ENCODE measurements at places on chromosomes 5 and 9. TPM values are rescaled to one million over a fixed set of nuclear protein-coding genes. Genes with fewer than 3 reads are reported as not detected.

IL5 gene
- not detected for total RNA-seq

F2R gene
- 13.4 TPM for total RNA-seq

PCDHGC3 gene
- total RNA-seq = 42.3 TPM

CD74 gene
- not detected for total RNA-seq

BNIP1 gene
- total RNA-seq = 47.6 TPM

ZNF366 gene
- total RNA-seq = not detected

ITK gene
- not detected for total RNA-seq

FUT7 gene
- not detected for total RNA-seq

RAD50 gene
- total RNA-seq = 35.7 TPM

DNA sequence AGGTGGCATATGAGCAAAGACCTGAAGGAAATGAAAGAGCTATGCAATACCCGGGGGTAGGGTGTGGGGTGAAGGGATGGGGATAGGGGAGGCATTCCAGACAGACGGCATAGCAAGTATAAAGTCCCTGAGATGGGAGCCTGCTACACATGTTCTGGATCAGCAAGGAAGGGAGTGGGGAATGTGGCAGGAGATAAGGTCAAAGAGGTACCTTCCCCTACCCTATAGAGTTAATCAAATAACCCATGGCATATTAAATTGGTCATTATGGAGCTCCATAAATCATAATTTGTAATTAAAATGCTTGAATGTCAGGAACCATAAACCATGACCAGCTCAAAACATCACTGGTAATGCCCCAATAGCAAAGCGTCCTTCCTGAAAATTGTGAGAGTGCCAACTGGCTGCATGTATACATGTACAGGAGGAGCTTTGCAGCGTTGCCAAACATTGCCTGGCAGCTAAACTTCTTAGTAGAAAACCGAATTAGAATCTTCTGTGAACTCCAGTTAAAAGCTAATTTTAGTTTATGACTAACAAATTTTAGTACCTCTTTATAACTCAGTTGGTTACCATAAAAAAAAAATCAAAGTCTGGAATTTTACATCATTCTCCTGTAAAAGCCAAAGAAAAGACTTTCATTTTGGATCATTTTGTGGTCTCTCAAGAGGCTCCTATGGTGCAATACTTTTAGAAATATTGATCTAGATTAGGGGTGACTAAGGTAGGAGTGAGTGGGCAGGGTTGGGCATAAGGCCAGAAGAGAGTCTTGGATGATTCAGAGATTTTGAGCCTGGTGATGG, 4.7 kb downstream of the DNAI1 start:
- peak; percentile 63 for DNase-seq

DNA sequence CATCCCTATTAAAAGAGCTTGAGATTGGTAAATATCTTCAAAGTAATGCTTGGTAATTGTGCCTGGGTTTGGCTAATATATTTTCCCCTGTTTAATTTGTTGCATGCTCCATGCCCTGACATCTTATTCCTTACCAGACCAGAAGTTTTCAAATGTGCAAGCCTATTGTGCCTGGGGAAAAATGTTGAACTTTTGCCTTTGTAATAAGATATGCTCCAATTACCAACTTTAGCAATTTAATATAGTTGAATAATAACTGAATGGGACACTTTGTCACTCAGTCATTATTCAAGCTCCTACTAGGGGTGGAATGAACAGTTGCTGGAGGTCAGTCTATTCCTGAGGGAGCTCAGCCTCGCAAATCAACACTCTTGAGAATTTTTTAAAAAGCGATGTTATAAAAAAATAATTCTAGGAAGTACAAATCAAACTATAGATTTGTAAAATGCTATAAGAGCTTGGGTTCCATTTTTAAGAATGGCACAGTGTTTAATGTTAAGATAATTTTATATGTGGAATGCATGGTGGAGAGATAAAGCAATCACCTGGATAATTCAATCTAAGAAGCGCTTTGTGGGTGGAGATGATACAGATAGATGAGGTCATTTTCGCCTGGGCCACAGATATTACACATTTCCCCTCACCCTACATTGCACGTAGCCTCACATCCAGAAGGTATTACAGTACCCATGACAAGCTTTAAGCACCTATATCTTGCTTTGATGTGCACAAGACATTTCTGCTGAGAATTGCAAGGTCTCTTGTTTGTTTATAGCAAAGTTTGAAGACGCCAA, 231.8 kb downstream of the PIK3R1 start:
- no peak for DNase-seq

- DNase-seq = no peak
Measured at GRCh38 chr9:124522121-124523098, 15.2 kb upstream of the NR5A1 start.

DNA sequence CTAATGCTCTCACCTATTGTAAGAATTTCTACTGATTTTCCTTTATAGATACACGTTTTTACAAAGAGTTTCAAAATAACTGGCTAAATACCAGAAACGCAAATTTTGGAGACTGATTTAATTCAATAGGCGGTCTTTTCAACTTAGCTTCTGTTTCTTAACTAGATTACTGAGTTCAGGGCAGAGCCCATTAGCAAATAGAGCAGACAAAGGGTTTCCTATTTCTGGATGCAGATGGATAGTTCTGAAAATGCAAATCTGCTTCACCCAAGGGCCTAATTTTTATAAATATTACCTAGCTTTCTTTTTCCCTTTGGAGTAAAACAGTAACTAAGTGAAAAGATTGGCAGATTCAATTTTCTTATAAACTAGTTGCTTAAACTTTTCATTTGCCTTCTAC, 13.6 kb upstream of the KIAA1958 start:
- DNase-seq = no peak

DNA sequence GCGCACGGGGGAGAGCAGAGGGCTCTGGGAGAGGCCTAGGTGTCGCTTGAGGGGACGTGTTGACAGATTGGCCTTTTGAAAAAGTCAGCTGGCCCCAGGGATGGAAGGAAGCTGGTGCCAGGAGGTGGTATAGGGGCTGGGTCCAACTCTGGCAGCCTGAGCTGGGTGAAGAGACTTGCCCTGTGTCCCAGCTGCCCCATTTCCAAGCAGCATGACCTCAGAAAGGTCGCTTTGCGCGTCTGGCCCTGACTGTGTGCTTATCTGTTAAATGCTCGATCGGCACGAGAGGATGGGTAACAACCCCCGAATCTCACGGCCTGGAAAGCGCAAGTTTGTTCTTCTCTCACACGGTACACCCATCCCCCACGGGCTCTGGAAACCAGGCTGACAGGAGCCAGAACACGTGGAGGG, 31.2 kb upstream of the LAMC3 start:
- DNase-seq = no peak

GRCh38 chr5:168390491-168390890, 95.8 kb upstream of the RARS1 start:
- DNase-seq = no peak

DNA sequence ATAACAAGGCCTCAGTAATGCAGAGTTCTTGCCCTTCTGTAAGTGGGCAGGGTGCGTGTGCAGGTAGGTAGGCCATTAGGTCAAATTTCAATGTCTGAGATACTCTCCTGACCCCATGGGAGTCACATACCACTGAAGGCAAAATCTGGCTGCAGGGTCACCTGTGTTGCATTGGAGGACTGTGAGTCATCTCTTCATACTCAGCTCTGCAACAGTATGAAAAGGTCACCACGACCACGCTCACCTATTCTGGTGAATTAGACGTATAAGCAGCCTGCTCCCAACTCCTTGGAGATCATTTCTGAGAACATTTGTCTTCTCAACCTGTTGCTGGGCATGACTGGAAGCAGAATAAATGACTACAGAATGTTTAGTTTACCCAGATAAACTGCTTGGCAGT, 599.8 kb downstream of the PDE4D start:
- no peak for DNase-seq

- DNase-seq = peak; percentile 17
Measured at GRCh38 chr9:86705490-86705889, 241.8 kb downstream of the GAS1 start.

DNA sequence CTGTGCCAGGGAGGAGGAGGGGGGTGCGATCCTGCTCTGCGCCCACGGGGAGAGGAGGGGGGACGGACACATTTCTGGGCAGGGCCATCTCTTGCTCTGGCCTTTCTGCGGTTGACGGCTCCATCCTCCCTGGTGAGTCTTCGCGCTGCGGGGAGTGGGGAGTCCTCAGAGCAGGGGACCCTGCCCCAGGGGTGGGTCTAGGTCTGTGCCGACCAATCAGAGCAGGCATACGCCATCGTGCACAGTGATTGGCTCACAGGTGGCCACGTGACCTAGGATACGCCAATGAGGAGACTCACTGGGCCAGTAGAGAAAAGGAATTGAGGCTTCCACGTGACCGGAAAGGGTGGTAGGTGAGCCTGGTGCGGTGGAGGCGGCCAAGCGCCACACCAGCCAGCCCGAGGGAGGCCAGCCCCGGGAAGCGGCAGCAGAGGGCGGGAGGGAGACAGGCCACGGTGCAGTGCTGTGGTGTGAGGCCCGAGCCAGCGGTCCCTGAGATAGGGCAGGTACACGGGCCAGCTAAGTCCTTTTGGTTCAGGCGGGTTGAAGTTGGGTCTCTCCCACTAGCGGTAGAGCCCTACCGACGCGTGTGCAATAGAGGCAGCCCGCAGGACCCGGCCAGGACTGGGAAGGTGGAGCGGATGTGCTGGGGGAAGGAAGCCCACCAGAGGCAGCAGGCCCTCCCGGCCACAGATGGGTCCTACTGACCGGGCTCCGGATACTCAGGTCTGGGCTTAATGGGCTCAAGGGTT, 65.2 kb upstream of the RNF130 start:
- no peak for DNase-seq

GRCh38 chr5:157371655-157372471, 88.2 kb upstream of the NIPAL4 start:
- DNase-seq = no peak

- no peak for DNase-seq
Measured at GRCh38 chr5:144017119-144017518, 153.3 kb downstream of the YIPF5 start.

DNA sequence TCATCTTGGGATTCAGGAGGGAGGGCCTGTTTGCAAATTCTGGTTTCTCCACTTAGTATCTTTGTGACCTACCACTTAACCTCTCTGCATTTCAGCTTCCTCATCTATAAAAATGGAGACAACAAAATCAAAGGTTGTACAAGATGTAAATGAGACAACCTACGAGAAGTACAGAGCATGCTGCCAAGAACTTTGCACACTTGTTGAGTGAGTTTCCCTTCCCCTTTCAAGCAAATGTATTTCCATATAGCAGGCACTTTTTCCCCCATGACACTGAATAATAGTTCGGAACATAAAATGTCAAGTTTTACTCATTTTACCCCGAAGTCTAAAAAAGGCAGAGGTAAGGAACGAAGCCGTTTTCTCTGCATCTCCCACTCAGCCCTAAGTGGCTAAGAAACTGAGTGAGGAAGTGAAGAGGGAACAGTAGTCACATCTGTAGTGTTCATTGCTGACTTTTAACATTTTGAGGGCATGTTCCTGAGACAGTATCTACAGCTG, 159.0 kb downstream of the TLE1 start:
- no peak for DNase-seq

GRCh38 chr5:5183933-5184332, 43.8 kb downstream of the ADAMTS16 start:
- no peak for DNase-seq

DNA sequence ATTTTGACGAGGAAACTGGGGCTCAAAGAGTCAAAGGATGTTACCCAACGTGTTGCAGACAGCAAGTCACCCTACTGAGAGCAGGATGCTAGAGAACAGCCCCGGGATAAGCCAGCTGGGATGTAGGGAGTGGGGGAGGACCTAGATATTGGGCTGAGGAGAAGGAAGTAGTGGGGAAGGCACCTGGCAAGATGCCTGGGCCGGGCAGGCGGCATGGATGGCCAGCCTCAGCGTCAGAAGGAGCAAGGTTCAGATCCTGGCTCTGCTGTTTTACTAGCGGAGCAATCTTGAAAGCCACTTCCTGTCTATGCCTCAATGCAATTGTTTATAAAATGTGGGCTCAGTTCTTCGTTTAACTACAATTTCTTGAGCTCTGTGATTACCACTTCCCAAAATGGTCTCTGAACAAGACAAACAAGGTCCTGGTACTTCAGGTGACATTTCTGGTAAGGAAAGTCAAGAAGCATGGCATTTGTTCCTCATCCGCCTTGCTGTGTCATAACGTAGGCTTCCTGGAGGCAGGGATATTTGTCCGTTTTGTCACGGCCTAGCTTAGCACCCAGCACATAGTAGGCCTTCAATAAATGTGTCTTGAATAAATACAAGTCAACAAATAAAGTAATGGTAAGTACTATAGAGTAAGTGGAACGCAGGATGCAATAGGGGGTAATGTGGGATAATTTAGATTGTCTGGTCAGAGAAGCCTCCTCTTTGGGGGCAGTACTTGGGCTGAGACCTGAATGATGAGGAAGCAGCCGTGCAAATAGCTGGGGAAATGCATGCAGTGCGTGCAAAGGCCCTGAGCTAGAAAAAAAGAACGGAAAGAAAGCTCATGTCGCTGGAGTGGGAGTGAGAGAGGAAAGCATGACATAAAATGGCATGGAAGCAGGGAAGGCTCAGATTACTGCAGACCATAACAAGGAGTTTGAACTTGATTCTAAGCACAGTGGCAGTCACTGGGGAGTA, 70.5 kb downstream of the SMIM23 start:
- DNase-seq = no peak

- no peak for DNase-seq
Measured at GRCh38 chr5:67299231-67299735, 102.7 kb upstream of the CD180 start.
